Type B pancreatic cell (in vitro differentiated cells): ENCODE measurements at places on chromosomes 16 and 17.

- no peak for DNase-seq
These were observed 13.7 kb upstream of the CDIPT start for GRCh38 chr16:29876594-29877249.

- no peak for DNase-seq
These were observed 1.4 kb downstream of the PRSS8 start for GRCh38 chr16:31134091-31134571.

DNA sequence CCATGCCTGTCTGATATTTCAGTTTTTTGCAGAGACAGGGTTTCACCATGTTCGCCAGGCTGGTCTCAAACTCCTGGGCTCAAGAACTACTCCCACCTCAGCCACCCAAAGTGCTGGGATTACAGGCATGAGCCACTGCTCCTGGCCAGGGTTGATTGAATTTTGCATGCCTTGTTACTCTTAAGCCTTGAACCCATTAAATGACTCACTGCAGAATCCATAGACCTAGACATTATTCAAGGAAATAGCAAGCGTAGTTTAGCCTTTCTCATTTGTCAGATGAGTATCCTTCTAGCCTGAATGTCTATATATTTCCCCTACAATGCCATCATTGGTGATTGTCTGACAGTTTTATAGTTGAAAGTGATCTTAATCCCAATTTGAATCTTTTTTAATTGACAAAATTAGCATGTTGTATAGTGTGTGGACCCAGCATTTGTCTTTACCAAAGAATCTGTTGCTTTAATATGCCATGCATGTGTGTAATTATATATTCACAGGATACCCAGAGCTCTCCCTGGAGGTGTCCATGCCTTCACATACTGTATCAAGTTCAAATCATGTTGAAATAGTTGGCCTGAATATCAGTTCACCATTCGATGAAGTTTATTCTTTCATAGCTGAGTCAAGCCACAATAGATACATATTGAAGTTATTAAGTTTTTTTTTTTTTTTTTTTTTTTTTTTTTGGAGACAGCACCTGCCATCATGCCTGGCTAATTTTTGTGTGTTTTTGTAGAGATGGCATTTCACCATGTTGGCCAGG lies 321.0 kb downstream of the CPPED1 start:
- no peak for DNase-seq

DNA sequence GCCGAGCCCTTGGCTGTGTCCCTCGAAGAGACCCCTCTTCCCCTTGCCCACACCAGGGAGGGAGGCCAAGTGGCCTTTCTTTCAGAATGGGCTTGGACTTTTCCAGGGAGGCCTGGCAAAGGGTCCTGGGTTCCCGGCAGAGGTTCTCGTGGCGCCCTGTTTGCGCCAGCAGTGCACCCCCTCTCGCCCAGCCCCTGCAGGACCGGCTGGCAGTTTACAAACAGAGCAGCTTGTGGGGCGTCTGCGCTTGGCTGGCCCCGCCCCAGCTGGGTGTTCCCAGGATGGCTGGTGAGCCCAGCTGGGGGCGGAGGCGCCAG lies 137.8 kb upstream of the CIBAR2 start:
- no peak for DNase-seq

- no peak for DNase-seq
These were observed 16.3 kb downstream of the ENPP7 start for GRCh38 chr17:79746889-79747507.
